NCI-H510A treated with DMSO at 0.1 percent for 48 hours (cell line): ENCODE measurements at places on chromosomes 2 and 18.
A peak's percentile ranks its signal among the peaks of the same experiment; 100 is the strongest.

DNA sequence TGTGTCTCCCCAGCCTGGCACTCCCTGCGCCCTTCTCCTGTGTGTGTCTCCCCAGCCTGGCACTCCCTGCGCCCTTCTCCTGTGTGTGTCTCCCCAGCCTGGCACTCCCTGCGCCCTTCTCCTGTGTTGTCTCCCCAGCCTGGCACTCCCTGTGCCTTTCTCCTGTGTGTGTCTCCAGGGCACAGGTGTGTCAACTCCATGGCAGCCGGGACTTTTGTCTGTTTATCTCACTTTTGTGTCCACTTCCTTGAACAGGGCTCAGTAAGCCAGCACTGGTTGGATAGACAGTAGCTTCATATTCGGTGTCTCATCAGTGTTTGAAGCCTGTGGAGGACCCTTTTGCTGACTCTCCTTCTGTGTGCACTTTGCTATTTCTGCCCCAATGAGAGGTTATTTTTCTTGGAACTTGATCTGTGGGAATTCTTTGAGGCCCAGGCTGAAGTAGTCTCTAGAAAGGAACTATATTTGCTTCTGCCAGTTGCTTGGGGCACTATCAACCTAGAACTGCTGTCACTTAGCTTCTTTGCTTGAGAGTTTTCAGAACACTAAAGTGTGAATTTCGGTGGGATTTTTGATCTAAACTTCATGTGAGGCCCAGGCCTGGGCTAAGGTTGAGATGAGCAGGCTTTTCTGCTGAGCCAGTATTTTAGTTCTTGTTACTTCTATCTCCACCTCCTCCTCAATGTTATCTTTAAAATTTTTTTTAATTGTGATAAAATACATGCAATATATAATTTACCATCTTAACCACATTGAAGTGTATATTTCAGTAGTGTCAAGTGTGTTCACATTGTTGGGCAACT lies 8.3 kb upstream of the ASB1 start:
- no peak for DNase-seq

DNA sequence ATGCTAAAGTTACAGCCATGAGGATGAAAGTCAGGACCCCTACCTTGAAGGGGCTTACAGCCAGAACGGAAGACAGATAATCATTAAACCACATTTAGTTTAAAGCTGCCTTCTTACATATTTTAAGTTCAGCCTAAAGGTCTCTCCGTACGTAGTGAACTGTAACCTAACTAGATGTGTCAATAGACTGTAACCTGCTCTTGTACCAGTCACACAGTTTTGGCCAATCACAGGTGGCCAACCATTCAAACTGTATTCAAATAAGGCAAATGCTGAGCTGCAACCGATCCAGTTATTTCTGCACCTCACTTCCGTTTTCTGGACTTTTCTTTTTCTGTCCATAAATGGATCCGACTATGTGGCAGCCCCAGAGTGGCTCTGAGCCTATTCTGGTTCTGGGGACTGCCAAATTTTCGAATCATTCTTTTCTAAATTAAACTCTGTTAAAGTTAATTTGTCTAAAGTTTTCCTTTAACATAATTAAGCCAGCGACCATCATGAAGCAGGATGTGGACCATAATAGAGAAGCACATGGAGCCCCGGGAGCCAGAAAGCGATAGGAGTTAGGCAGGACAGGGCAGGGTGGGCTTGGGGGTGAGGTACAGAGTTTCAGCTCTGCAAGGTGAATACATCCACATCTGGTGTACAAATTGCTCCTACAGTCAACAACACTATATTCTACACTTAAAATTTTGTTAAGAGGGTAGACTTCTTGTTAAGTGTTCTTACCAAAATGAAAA lies 48.4 kb upstream of the YPEL5 start:
- no peak for DNase-seq

GRCh38 chr2:9781252-9781651 lies 62.0 kb upstream of the TAF1B start:
- DNase-seq: no peak

DNA sequence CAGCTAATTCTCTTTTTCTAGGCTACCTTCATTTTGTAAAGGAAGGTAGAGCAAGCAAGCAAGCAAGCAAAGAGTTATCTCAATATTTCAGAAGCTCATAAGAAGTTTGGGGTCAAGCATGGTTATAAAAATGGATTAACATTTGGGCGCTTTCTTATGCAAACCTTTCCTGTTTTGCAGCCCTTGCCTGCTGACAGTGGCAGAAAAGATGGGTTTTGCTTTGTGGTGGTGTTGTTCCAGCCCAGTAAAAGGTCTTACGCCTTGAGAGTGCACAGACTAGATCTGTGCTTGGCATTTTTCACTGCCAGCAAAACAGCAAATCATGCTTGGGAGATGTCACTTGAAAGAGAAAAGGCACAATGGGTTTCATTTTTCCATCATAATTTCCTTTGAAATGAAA lies 1320.6 kb upstream of the CELF4 start:
- DNase-seq: no peak

- DNase-seq: no peak
Measured at GRCh38 chr2:176149481-176149938, 1.8 kb upstream of the HOXD4 start.

- no peak for DNase-seq
Measured at GRCh38 chr2:554444-554843, 122.8 kb downstream of the TMEM18 start.

DNA sequence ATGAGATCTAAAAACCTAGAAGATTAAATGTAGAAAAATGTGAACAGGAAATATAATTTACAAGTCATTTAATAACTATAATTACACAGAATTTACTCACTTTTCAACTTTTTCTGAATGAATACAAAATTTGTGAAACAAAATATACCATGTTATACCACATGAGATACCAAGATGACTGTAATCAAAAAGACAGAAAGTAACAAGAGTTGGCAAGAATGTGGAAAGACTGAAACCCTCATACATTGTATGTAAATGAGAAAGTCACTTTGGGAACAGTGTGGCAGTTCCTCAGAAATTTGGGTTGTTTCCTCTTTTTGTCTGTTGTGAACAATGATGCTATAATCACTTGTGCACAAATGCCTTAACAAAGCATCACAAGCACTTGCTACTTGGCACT lies 145.4 kb upstream of the ZNF804A start:
- no peak for DNase-seq

- peak; percentile 49 for DNase-seq
Measured at GRCh38 chr2:109318150-109318948, 189.3 kb downstream of the SH3RF3 start.

GRCh38 chr18:80191264-80191663 lies 56.0 kb downstream of the PARD6G start:
- no peak for DNase-seq

DNA sequence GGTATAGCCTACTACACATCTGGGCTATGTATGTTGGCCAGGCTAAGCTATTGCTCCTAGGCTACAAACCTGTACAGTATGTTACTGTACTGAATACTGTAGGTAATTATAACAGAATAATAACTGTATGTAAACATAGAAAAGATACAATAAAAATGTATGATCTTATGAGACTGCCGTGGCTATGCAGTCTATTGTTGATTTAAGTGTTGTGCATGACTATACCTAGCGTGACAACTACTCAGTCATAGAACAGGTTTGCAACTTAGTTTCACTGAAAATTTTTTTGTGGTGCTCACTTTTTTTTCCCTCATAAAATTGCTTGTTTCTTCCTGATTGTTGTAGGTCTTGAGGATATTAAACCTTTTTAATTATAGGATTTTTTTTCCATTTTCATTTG lies 25.9 kb downstream of the KCMF1 start:
- no peak for DNase-seq

DNA sequence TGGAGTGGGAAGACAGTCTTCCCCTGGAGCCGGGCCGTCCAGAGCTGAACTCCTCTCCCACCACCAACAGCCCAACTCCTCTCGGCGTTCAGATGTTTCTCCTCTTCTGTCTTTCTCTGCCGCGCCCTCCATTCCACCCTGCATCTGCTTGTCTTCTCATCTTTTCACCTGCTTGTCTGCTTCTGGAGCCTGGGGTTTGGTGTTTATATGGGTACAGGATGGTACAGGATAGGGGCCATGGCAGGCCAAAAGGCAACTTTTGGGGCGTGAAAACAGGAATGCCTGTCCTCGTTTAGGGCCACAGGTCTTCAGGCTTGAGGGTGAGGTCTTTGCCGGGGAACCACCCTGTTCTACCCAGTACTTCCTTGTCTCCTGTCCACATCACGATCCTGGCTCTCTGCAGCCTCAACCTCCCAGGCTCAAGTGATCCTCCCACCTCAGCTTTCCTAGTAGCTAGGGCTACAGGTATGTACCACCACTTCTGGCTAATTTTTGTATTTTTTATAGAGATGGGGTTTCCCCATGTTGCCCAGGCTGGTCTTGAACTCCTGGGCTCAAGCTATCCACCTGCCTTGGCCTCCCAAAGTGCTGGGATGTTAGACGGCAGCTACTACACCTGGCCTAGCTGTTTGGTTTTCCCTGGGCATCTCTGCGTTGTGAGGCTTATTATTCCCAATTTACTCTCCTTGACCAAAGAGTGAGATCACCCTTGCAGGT lies 60.8 kb upstream of the REL start:
- DNase-seq: no peak

DNA sequence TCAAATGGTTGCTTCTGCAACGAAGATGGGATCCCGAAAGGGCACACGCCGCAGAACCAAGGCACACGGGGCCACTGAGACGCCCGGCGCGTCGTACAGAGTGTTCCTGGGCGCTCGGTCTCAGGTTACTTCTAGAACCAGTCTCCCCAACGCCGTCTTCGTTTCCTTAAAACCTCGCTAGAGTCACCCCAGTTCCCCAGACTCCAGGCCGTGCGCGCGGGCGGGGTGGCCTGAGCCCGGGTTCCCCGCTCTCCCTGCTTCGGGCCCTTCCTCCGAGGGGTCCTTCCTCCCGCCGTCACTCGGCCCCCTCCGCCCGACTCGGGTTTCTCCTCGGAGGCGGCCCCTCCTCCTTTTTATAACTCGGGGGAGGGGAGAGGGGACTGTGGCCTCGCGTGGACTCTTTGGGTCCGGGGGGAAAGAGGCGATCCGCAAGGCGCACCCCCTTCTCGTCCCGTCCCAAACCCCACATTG lies 774 bp upstream of the FZD7 start:
- DNase-seq: peak; percentile 58

DNA sequence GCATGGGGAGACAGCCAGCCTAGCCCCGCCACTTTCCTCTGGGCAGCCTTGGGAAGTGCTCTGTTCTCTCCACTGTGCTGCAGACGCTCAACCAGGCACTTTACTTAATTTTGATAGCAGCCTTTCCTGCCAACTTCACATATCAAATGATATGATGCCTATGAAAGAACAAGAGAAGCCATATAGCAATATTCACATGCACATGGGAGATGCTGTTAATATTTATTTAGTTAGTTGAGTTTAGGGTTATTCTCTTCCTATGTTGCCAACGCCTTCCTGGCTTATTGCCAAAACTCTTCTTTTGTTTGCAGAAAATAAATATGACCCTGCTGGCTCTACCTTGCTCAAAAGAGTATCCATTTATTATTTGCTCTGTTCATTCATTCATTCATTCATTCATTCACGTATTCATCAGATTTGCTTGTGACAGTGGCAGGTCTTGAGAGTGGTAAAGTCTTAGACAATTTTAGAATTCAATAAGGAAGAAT lies 99.3 kb downstream of the GATA6 start:
- DNase-seq: no peak

DNA sequence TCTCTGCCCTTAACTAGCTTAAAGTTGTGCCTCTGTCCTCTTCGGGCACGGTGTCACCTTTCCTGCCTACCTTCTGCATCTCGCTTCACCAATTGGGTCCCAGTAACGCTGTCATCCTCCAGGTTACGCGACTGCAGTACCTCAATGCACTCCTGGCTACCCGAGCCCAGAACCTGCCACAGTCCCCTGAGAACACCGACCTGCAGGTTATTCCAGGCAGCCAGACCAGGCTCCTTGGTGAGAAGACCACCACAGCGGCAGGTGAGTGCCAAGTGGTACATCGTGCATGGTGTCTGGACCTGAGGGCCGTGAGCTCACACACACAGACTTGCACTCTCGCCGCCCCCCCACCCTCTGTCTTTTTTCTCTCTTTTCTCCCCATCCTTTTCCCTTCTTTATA lies 12.8 kb downstream of the CNNM3 start:
- no peak for DNase-seq

DNA sequence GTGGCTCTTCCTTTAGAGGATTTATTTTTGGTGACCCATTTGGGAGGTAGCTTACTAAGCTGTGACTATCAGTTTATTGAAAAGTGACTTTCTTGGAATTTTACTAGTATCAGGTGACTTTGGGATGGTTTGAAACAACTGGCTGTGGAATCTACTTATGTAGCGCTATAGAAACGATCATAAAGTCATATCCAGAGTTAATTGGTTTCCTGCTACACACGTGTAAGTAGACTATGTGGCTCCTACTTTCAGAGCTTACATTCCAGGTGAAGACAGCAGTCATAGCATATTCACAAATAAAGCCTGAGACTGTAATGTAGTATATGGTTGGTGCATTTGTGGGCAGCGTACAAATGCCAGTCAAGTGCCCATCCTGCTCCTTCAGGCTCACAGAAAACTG lies 308.9 kb downstream of the ZNF521 start:
- no peak for DNase-seq

DNA sequence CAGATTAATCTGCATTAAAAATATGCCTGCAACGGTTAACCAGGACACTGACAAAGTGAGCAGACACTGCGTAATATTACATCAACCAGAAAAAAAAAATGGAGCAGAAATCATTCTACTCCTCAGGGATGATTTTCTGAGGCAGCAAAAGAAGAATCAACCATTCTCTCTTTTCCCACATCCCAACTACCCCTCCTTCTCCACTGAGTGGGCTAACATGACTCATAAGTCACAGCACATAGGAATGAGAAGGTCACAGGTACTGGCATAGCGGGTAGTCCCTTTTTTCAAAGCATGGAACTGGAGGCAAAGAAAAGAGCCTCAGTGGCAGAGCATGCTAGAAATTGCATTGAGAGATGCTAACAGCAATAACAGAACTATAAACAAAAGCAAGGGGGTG lies 54.3 kb upstream of the TSPYL6 start:
- DNase-seq: no peak

GRCh38 chr18:77919923-77920322 lies 670.3 kb downstream of the GALR1 start:
- no peak for DNase-seq

DNA sequence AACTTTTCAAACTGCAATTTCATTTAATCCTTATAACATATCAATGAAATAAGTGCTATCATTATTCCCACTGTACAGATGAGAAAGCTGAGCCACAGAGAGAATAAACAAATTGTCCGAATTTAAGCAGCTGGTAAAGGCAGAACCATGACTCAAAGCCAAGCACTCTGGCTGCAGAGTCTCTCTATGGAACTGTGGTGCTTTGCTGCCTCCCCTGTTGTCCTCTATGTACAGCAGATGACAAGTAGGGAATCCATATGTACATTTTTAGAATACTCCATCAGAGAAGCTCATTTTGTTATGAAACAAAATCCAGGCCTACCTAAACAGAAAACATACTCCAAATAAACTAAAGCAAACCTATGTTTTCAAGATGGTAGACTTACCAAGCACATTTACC lies 45.1 kb downstream of the FARSB start:
- DNase-seq: no peak
